HAP-1 (cell line): ENCODE measurements at places on chromosomes 7 and 10.

DNA sequence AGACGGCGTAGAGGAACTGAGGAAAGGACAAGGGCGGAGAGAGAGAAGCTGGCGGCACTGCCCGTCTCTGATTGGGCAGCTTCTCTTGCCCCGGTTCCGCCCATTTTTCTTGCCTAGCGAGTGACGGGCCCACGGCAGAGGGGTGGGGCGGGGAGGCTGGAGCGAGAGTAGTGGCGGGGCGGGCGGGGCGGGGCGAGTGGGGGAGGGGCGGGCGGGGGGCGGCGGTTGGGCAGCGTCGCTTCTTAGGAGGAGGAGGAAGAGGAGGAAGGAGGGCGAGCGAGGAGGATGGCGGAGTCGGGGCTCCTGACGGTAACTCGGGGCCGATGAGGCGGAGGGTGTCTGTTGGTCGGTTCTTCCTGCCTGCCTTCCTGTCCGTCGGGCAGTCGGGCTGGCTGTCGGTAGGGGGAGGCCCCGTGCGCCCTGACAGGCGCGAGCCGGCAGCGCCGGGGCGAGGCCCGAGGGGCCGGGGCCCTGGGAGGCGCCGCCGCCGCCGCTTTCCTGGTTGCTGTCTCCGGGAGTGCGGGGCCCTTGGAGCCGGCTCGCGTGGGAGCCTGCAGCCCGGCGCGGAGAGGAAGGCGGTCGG is at the start of gene SHOC2:
SHOC2 (plus strand) TSS at position 256 of the 583 bp plus-strand sequence. CDS start 44,755 bp downstream, outside the sequence.
- DNase-seq: peak; percentile 99

GRCh38 chr10:1643908-1644179 is 93.5 kb downstream of the ADARB2 start:
- no peak for DNase-seq

- no peak for DNase-seq
These were observed 220.6 kb downstream of the ADRA2A start for GRCh38 chr10:111297351-111297848.

- peak; percentile 98 for DNase-seq
These were observed at the start of gene CBX3 for GRCh38 chr7:26201247-26202018. TSS of gene CBX3 (plus strand) at chr7:26201745. CDS start at chr7:26202999, 1,254 bp downstream.

GRCh38 chr10:22461891-22462290 is 116.6 kb downstream of the SPAG6 start:
- DNase-seq: no peak
